Mammary epithelial cell (primary cell): ENCODE measurements at places on chromosomes 12 and 14.

DNA sequence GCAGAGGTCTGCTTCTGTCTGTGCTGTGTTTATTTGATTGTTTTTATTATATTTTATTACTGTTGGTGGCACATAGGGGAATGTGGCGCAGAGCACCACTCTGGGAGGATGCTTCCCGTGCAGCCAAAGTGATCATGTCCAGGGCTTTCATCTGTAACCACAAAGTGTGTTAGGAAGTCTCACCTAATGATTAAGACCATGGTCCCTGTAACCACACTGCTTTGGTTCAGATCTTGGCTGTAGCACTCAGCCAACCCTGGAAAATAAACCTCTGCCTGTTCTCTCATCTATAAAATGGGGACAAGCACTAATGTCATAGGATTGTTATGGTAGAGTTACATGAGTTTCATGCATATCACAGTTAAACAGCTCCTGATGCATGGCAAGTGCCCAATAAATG lies 1.9 kb downstream of the RESF1 start:
- DNase-seq: no peak

DNA sequence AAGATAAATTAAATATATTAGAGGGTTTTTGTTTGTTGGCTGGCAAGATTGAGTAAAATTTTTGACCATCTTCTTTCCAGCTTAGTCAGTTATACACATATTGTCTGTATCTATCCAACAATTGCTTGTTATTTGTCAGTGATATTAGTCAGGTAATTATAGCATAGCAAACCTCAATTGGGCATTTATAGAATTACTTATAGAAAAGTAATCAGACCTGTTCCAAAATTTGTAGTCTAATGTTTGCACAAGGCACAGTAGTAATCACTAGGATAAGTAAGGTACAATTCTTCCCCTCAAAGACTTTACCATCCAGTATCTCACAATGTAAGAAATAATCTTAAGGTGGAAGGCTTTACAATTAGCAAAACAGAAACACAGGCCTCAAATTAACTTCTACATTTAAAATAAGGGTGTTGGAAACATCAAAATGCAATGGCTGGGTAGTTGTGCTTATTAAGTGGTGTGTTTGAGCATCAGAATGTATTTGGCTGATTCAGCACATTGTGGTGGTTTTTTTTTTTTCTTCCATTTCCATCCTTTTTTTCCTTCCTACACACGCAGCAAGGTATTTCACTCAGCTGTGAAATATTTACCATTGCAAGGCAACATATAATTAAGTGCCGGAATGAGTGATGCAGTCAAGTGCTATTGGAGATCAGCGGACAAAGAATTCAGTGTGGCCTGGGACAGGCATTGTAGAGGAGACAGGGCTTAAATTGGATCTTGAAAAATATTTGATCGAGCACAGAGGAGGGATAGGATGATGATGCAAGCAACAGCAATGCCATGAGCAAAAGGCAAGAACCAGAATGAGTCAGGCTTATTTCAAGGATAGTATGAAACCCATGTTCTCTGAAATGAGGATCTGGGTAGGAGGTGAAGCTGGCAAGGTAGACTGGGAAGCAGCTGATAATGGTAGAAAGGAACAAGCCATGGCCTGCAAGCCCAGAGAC lies 178.2 kb downstream of the AKAP6 start:
- peak; percentile 93 for DNase-seq

- DNase-seq: no peak
These were observed 7.6 kb downstream of the ADSS1 start for GRCh38 chr14:104731320-104732294.

- no peak for DNase-seq
These were observed 746.6 kb downstream of the LRFN5 start for GRCh38 chr14:42353315-42353714.

DNA sequence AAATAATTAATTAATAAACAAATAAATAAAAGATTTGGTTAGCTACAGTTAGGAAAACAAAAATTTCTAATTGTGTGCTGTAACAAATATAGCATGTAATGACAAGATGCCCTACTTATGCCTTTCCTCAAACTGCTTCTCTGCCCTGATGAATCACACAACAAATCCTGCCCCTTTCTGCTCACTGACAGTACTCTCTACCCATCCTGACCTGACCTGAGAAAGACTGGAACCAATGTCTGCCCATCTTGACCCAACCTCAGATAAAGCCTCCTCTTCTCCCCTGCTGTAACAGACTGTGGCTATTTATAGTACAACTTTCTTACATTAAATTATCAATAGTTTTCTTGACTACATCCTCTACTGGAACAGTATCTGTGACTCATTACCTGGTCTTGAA lies 43.7 kb downstream of the PPP1R13B start:
- DNase-seq: peak; percentile 78

GRCh38 chr12:124739953-124740561 lies 123.6 kb downstream of the SCARB1 start:
- DNase-seq: no peak

GRCh38 chr12:9808504-9808903 lies 18.8 kb upstream of the KLRF1 start:
- DNase-seq: no peak
